ENCODE measurements at places on chromosomes 4 and X.

- no peak for DNase-seq
Observed at GRCh38 chr4:82728301-82728700, 70.3 kb downstream of the SCD5 start.

DNA sequence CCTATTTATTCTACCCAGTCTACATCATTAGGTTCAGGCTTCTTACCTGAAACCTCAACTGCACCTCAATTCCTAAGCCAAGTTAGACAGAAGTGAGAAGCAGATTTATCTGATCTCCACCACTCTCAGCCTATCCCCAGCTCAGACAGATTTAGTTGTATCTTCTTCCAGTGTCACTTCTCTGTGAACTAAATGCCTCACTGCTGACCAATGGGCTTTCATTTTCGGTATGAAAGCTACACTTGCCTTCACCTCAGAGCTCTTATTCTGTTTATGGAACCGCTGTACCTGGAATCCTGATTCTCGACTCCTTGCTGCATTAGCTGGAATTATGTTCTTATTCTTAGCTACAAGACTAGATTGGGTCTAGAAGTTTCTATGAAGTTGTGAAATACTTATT lies 833.2 kb downstream of the CCSER1 start:
- DNase-seq = no peak

DNA sequence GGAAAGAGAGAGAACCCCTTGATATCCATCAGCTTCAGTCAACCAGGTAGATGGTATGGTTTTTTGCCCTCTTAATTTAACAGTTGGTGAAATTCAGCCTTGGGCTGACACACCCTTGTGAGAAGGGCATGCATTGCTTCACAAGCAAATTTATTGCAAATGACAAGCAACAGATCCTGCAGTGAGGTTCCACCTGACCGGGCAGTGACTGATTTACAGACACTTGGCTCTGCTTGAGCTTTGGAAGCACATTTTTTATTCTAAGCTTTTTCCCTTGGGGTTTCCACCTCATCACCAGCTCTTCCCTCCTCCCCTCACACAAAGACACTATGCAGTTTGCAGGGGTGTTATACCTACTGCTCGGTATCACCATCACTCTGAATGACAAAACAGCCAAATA lies 28.3 kb upstream of the SERTM2 start:
- DNase-seq = no peak

GRCh38 chrX:68992821-68993397 lies 164.1 kb downstream of the EFNB1 start:
- DNase-seq = no peak

- DNase-seq = no peak
Observed at GRCh38 chrX:130155564-130155963, 10.1 kb downstream of the AIFM1 start.

Measured in uterus (tissue), 4 donors.